ENCODE measurements at places on chromosomes 2 and 18.

DNA sequence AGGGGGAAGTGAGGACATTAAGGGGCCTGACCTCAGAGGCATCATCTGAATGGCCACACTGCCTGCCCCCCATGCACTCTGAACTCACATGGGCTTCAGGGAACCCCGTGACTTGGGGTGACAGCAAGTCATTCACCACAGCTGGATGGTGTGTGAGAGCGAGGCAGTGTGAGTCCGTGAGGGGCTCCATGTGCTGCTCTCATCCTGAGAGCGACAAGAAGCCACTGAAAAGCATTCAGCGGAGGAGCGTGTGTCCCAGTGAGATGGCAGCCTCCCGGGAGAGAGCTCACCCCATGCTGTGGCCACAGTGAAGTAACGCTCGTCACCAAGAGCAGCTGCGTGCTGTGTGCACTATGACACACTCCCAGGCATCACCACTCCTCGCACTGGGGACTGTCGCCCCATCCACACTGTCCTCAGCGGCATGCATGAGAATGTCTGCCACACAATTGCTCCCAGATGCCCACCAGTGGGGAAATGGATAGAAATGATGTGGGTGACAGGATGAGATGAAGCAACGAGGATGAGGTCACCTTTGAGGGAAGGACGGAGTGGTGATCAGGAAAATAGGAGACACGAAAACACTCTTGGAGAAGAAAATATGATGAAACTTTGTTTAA, 213.0 kb upstream of the RAB6C start:
- no peak overlapping the region for H3K27ac ChIP-seq
- no peaks in the 10 kb centered on the region for H3K27me3 ChIP-seq
- no peaks in the 10 kb centered on the region for H3K36me3 ChIP-seq
- no peak overlapping the region for H3K4me3 ChIP-seq
- DNase-seq: no peak

DNA sequence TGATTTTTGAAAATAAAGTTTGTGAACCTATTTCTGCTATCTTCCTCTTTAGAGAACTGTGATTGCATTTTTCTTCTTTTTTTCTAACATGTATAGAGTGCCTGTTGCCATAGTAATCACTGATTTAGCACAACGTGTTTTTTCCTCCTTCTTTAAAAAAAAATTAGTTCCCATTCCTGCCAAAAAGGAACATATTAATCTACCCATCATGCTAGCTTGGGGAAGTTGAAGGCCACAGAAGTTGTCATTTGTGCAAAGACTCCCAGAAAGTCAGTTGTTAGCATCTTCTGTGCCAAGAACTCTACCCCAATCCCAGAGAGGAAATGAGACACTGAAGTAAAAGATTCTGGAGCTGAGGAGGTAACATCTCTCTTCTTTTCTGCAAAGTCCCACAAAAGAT, 57.3 kb downstream of the SLC8A1 start:
- DNase-seq: no peak
- no peak overlapping the region for H3K27ac ChIP-seq
- H3K36me3 ChIP-seq: no peaks in the 10 kb centered on the region
- no peak overlapping the region for H3K4me3 ChIP-seq
- no peaks in the 10 kb centered on the region for H3K4me1 ChIP-seq

DNA sequence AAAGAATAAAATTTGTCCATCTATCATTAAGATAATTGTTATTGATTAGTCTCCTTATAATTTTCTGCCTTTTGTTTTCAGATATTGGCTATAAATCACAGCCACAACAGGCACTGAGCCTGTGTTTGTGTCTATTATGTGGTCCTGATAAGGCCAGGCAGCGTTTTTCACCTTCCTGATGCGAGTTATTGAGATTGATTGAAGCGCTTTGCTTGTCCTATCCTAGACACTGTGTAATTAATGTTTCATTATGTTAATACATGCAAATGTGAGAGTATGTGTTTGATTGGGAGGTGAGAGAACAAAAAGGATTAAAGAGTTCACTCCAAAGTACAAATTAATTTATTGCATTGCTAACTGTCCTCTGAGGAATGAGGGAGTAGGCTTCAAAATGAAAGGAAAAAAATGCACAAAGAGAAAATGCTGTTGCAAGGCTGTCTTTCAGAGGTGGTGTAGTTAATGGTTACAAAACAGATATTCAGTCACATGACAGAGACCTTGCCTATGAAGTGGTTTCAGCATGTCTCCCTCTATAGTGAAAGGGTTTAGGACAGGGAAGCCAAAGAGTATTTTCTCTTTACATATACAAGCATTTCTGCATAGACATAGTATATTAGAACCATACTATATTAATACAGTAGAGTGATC, 391.1 kb downstream of the DCC start:
- no peak overlapping the region for H3K27ac ChIP-seq
- DNase-seq: no peak
- H3K4me1 ChIP-seq: no peaks in the 10 kb centered on the region
- no peak overlapping the region for H3K4me3 ChIP-seq
- H3K27me3 ChIP-seq: no peaks in the 10 kb centered on the region

DNA sequence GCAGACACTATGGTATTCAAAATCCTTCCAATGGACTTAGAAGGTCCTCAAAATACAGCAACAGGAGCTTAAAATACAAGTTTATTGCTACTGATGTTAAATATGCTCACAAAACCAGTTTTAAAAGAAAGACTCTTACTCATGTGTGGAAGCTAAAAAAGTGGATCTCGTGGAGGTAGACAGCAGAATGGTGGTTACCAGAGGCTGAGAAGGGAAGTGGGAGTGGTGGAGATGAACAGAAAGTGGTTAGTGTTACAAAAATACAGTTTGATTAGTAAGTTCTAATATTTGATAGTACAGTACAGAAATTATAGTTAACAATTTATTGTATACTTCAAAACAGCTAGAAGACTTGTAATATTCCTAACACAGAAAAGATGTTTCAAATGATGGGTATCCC, 12.1 kb downstream of the ADAM17 start:
- no peak overlapping the region for H3K27ac ChIP-seq
- peaks cover 4% of the 10 kb centered on the region for H3K4me1 ChIP-seq
- H3K36me3 ChIP-seq: peaks cover 23% of the 10 kb centered on the region
- H3K27me3 ChIP-seq: no peaks in the 10 kb centered on the region

- peaks cover 7% of the 10 kb centered on the region for H3K27me3 ChIP-seq
- no peak overlapping the region for H3K4me3 ChIP-seq
- H3K36me3 ChIP-seq: no peaks in the 10 kb centered on the region
- no peaks in the 10 kb centered on the region for H3K4me1 ChIP-seq
- no peak for DNase-seq
Observed at GRCh38 chr2:127050803-127051115, 56.2 kb downstream of the BIN1 start.

- no peaks in the 10 kb centered on the region for H3K36me3 ChIP-seq
- H3K27ac ChIP-seq: no peak overlapping the region
- DNase-seq: no peak
- peaks cover 28% of the 10 kb centered on the region for H3K4me1 ChIP-seq
- no peaks in the 10 kb centered on the region for H3K27me3 ChIP-seq
- no peak overlapping the region for H3K4me3 ChIP-seq
Observed at GRCh38 chr2:170159060-170159459, 18.9 kb upstream of the MYO3B start.

All from K562 (cell line).